ENCODE measurements at places on chromosomes 5 and 9.

DNA sequence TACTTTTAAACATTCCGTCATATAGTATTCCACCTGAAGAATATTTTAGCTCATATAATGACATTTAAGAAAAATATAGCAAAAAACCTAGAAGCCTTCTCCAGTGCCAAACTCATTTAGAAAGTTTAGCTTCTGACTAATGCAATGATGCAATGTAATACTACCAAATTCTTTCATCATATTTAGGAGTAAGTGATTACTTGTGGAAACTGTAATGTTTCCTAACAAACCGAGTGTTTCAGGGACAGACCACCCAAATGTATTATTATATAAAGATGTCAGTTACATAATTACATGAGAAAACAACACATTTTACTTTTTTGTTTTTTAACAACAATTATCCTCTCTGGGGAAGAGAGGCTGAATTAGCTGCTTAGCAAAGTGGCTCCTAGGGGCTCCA, 316.2 kb downstream of the ARL15 start:
- no peak for DNase-seq

GRCh38 chr9:89383030-89383720, 64.9 kb downstream of the SECISBP2 start:
- no peak for DNase-seq

- no peak for DNase-seq
Observed at GRCh38 chr9:2267181-2267745, 252.1 kb downstream of the SMARCA2 start.

- DNase-seq = no peak
Observed at GRCh38 chr9:129359916-129360536, 182.0 kb upstream of the IER5L start.

- no peak for DNase-seq
Observed at GRCh38 chr9:135338546-135338945, 141.0 kb upstream of the PPP1R26 start.

DNA sequence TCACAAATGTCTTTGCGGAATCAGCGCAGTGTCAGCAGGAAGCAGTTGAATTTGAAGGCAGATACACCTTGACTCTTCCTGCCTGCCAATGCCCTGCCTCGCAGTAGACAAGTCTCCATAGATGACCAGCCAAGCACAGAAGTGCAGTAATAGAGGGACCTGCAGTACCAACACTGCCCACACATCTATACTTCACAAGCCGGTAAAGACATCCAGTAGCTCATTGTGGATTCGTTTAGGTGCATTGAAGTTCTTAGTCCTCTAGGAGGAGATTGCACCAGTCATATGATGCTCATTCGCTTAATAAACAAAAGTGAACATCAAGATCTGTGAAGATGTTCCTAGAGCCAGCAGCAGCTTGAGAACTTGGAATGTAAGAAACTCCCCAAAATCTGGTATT, 7.1 kb upstream of the IFNA2 start:
- DNase-seq = no peak

GRCh38 chr9:133518200-133518599, 6.6 kb downstream of the MYMK start:
- no peak for DNase-seq

GRCh38 chr9:79665931-79666330, 94.2 kb downstream of the TLE4 start:
- DNase-seq = no peak
